ENCODE measurements at places on chromosomes 7 and 10. TPM values are rescaled to one million over a fixed set of nuclear protein-coding genes. Genes with fewer than 3 reads are reported as not detected.

DNA sequence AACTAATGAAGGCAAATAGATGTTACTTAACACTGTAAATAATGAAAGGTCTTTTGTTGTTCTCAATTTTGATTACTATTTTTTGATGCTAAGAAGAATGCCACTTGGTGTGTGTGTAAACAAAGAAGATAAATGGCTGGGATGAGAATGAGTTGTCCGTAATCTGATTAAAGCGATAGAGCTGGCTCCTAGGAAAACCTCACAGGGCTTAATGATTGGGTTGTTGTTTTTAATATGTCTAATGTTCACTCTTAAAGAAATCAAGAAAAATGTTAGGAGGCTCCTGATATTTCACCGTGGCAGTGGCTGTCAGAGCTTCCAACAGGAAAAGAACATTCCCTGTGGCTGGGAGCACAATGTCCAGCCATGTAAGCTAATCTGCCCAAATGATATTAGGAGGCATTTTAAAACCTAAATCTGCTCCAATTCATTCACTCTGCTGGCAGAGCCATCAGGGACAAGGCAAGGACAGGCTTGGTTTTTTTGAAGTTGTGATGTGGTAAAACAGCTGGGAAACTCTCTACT, 243.9 kb downstream of the SNX10 start:
- no peak overlapping the region for H3K4me3 ChIP-seq
- peaks cover 5% of the 10 kb centered on the region for H3K27me3 ChIP-seq
- H3K4me1 ChIP-seq: no peaks in the 10 kb centered on the region
- H3K36me3 ChIP-seq: no peaks in the 10 kb centered on the region

- no peaks in the 10 kb centered on the region for H3K36me3 ChIP-seq
- H3K4me3 ChIP-seq: no peak overlapping the region
- no peak overlapping the region for H3K27ac ChIP-seq
- DNase-seq: no peak
- H3K27me3 ChIP-seq: no peaks in the 10 kb centered on the region
These were observed 121.5 kb downstream of the TPST1 start for GRCh38 chr7:66326501-66327215.

DNA sequence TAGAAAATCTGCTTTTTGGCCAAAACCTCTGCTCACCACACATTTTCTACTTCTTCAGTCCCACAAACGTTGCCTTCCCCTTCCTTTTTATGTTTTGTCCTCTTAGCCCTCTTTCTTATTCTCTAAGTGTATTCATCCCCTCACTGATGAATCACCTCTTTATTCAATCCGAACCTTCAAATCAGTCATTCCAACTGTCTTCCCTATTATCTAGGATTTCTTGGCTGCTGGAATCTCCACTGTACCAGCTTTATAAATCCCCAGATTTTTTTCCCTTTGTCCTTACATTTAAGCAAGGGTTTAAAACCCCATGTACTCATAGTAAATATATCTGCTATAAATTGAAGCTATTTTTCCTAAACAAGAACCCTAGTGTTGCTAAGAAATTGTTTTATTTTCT, 176.9 kb downstream of the SEMA3A start:
- no peaks in the 10 kb centered on the region for H3K36me3 ChIP-seq
- H3K27me3 ChIP-seq: no peaks in the 10 kb centered on the region
- peaks cover 5% of the 10 kb centered on the region for H3K4me1 ChIP-seq
- no peak overlapping the region for H3K4me3 ChIP-seq

TMEM178B gene
- total RNA-seq: 0.30 TPM

IL6 gene
- 6.3 TPM for total RNA-seq

GIMAP4 gene
- total RNA-seq: 19.5 TPM

All from tibial nerve (tissue), 4 donors.